ENCODE measurements at places on chromosomes 3 and 15.

DNA sequence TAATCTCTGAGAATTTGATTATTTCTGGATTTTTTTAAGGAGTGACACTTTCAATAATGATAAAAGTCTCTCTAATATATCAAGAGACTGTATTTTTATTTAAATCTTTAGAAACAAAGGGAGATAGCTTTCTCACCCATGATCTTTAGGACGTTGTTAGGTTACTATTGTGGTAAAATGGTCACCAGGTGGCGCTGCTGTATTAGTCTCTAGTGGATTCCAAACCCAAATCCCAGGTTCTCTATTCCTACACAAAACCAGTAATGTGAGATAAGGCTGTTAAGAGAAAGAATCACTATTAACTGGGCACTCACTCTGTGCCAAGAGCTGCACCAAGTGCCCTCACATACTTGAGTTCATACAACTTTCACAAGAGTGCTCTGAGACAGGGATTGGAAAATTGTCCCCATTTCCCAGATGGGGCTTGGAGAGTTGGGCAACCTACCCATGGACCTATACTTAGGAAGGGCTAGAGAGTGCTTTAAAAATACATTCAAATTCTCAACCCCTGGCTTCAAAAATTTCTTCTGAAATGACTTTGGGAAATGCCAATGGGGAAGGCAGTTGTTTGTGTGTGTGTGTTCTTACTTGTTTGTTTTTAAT is 593.4 kb upstream of the TGFBR2 start:
- no peaks in the 10 kb centered on the region for H3K4me1 ChIP-seq
- H3K4me3 ChIP-seq = no peak overlapping the region
- H3K36me3 ChIP-seq = no peaks in the 10 kb centered on the region
- peak; percentile 81 for DNase-seq

- H3K27ac ChIP-seq = no peak overlapping the region
- H3K36me3 ChIP-seq = no peaks in the 10 kb centered on the region
- no peak for DNase-seq
- H3K4me1 ChIP-seq = no peaks in the 10 kb centered on the region
- no peak overlapping the region for H3K4me3 ChIP-seq
Observed at GRCh38 chr3:116153174-116153573, 292.1 kb downstream of the LSAMP start.

DNA sequence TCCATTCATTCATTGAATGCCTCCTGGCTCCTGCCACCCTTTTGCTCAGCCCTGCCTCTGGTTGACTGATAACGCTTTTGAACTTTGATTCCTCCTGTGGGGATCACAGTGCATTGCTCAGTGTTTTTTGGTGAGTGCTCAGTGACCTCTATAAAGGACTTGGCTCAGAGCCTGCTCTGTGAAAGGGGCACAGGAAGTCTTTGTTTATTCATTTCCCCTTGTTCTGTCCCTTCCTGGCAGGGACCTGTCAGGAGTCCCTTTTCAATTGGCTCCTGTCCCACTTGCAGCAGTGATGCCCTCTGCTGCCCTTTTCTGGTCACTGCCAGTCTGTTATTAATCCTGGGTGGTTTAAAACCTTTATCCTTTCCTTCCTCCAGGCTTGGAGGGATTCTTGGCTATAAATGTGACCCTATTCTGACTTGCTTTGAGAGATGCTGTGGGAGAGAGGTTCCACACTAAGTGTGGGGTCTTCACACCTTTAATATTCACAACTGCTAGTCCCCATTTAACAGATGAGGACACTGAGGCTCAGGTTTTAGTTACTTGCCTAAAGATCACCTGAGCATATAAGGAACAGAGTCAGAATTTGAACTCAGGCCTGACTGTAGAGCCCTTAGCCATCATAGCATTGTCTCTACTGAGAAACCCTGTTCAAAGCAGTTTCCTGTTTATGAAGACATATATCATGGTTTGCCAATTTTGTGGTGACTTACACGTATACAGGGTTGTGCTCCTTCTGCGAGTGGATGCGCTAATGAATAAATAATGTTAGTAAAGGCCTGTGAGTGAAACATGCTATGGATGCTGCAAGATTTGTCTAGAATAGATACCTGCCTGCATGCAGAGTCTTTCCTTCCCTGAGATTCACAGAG is 23.2 kb upstream of the TATDN2 start:
- H3K27ac ChIP-seq = peak overlapping the region; percentile 38
- H3K4me3 ChIP-seq = no peak overlapping the region
- no peaks in the 10 kb centered on the region for H3K4me1 ChIP-seq
- no peaks in the 10 kb centered on the region for H3K27me3 ChIP-seq

- H3K27me3 ChIP-seq = no peaks in the 10 kb centered on the region
- no peak for DNase-seq
- peak overlapping the region; percentile 37 for H3K27ac ChIP-seq
Observed at GRCh38 chr3:71050538-71051258, 532.8 kb downstream of the FOXP1 start.

DNA sequence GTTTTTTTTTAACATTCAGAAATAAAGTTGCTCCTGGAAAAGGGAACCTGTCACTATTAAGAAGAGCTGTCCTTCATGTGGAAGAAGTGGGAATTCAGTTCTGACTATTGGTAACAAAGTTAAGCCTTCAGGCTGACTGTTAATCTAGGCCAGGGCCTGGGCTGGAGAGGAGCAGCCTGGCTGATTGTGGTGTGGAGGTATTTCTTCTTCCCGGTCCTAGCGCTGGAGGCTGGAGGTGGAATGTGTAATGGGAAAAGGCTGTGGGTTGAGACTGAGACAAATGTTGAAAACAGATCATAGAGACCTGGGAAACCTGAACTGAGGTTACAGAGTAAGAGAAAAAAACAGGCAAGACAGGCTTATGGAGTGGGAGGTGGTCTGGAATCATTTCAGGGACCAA is 23.8 kb upstream of the SH3BP5 start:
- H3K36me3 ChIP-seq = no peaks in the 10 kb centered on the region
- H3K4me3 ChIP-seq = no peak overlapping the region
- no peak for DNase-seq
- H3K27ac ChIP-seq = no peak overlapping the region
- H3K27me3 ChIP-seq = no peaks in the 10 kb centered on the region

DNA sequence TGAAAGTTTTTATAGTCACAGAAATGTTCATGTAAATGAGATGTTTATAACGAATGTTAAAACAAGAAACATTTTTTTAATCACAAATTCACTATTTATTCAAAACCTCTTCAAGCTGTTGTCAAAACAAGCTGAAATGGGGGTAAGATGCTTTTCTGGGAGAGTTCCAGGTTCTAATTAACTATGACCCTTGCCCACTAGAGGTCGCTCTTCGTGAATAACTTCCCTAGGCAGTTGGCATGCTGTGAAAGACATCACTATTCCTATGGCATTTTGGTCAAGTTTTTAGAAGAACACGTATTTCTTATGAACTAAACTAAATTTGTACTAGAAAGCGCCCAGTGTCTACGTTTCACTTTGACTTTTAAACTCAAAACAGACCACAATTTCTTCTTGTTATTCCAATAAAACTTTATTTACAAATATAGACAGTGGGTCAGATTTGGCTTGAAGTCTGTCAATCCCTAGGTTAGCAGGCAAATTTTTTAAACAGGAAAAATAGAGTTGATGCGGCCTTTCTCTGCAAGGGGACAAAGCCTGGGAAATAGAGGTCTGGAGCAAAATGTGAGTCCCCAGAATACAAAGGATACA is 62.8 kb upstream of the CMTM8 start:
- no peaks in the 10 kb centered on the region for H3K27me3 ChIP-seq
- no peak overlapping the region for H3K4me3 ChIP-seq
- H3K4me1 ChIP-seq = no peaks in the 10 kb centered on the region
- H3K27ac ChIP-seq = no peak overlapping the region
- no peaks in the 10 kb centered on the region for H3K36me3 ChIP-seq

- H3K4me1 ChIP-seq = peaks cover 23% of the 10 kb centered on the region
- H3K4me3 ChIP-seq = peak within 1 kb of the TSS; percentile 69
Observed at GRCh38 chr15:68431792-68432401, at the start of gene ITGA11. TSS of gene ITGA11 (minus strand) at chr15:68432163. CDS start at chr15:68432066, 97 bp downstream.

DNA sequence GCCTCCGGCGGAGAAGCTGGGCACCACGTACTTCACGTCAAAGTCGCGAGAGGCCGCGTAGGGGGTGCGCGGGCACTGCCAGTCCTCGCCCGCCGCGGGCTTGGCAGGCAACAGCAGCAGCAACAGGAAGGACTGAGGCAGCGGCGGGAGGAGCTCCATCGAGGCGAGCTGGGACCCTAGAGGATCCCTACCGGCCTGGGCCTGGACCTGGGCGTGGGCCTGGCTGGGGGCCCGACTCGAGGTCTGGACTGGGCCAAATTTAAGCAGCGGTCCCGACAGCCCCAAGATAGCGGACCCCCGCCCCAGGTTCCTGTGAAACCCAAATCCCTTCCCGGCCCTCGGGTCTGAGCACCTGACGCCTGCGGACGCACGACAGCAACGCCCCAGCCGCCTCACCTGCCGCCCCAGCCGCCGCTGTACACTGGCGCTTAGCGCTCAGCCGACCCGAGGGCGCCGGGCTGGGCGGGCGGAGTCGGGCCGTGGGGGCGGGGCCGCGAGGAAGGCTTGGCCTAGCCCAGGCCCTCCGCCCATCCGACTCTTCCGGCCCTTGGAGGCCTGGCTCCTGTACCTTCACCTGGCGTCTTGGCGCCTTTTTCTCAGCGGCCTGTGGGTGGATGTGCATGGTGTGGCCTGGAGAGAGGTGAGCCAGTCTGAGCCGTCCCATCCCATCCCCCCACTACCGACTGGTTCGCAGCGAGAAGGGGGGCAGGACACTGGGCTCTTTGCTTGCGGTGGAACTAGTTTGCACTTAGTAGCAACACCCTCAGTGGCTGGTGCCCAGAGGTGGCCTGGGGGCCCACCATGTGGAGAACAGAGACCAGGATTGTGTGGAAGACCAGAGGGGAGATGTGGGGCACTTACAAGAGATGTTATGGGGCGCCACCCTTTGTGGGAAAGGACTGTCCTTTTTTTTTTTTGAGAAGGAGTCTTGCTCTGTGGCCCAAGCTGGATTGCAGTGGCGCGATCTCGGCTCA is at the start of gene MST1R:
MST1R (minus strand) TSS at position 423 of the 974 bp plus-strand sequence; CDS start at position 159, 264 bp downstream.
- H3K36me3 ChIP-seq = peaks cover under 1% of the 10 kb centered on the region
- peaks cover 25% of the 10 kb centered on the region for H3K4me1 ChIP-seq
- DNase-seq = peak; percentile 69
- no peaks in the 10 kb centered on the region for H3K27me3 ChIP-seq
- H3K27ac ChIP-seq = no peak within 1 kb of the TSS

DNA sequence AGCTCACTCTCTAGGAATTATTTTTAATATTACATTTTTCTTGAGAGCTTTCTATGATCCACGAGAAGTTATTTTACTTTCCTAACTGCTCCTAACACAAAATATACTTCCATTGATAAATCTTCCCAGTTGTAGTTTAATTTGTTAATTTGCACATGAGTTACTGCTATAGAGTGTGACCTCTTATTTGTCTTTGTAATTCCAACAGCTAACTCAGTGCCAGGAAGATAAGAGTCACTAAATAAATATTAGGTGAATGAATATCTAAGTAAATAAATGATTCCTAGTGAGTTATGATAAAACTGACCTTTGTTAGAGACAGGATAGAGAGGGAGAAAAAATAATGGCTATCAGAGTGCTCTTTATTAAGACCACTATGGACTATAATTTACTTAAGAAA is 319.9 kb downstream of the NAALADL2 start:
- H3K27me3 ChIP-seq = no peaks in the 10 kb centered on the region
- no peak overlapping the region for H3K4me3 ChIP-seq
- H3K36me3 ChIP-seq = no peaks in the 10 kb centered on the region
- H3K27ac ChIP-seq = no peak overlapping the region
- DNase-seq = no peak

DNA sequence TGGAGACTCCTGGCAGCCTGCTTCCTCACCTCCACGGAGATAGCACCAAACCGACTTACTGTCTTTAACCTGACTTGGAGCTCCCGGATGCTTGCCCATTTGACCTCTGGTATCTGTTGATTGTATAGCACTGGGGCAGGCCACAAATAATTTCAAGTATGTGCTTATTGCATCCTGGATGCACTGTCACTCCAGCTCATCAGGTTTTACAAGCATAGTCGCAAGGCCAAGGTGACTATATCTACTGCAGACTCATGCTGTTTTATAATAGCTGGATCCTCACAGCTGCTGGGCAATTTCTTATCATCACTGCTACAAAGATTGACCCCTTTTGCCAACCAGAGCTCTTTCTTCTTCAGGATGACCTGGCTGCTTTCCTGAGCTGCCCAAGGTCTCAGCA is 45.6 kb downstream of the PEX5L start:
- no peaks in the 10 kb centered on the region for H3K36me3 ChIP-seq
- H3K4me3 ChIP-seq = no peak overlapping the region
- DNase-seq = no peak
- H3K4me1 ChIP-seq = no peaks in the 10 kb centered on the region
- H3K27me3 ChIP-seq = no peaks in the 10 kb centered on the region

DNA sequence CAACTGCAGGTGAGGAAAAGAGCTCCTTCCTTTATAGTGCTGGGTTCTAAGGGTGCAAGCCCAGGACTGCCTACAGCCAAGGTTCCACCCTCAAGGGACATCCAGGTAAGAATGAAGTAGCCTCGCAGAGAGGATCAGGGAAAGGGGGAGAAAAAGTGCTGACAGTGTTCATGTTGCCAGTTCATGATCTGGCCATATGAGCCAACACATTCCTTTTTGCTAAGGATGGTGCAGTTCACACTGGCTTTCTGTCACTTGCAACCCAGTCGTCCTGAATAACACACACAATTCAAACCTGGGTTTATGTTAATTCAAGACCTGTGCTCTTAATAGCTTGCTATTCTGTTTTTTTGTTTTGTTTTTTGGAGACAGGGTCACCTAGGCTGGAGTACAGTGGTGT is 9.0 kb downstream of the CLN6 start:
- H3K4me1 ChIP-seq = no peaks in the 10 kb centered on the region
- no peak overlapping the region for H3K4me3 ChIP-seq
- DNase-seq = no peak
- no peak overlapping the region for H3K27ac ChIP-seq

DNA sequence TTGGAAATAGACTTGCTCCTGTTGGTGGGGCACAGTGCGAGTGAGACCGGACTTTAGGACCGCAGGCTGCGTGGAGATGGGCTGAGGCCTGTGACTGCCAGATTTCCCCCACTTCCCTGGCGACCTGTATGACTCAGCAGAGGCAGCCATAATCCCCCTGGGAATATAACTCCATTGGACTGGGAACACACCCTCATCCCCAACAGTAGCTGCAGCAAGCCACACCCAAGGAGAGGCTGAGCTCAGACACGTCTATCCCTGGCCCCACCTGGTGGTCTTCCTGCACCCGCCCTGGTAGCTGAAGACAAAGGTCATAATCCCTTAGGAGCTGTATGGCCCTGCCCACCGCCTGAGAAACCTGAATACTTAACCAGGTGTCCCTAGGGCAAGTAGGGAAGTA is 42.6 kb downstream of the DZIP1L start:
- no peak overlapping the region for H3K27ac ChIP-seq
- H3K4me3 ChIP-seq = no peak overlapping the region
- H3K36me3 ChIP-seq = peaks cover 35% of the 10 kb centered on the region
- H3K27me3 ChIP-seq = no peaks in the 10 kb centered on the region
